Thoracic aorta (tissue), 2 donors: ENCODE measurements at places on chromosomes 1 and 21. TPM values are rescaled to one million over a fixed set of nuclear protein-coding genes. Genes with fewer than 3 reads are reported as not detected.

Gene BMP8B
- 2.5 TPM for total RNA-seq

Gene FCER1G
- 101 TPM for total RNA-seq

- DNase-seq: no peak
These were observed 9.7 kb upstream of the FMOD start for GRCh38 chr1:203360547-203361185.

GRCh38 chr21:26433386-26433785 is 139.7 kb downstream of the CYYR1 start:
- no peak for DNase-seq

GRCh38 chr1:86741947-86742572 is 37.7 kb downstream of the SH3GLB1 start:
- no peak for DNase-seq

Gene ADAM30
- total RNA-seq: not detected

DNA sequence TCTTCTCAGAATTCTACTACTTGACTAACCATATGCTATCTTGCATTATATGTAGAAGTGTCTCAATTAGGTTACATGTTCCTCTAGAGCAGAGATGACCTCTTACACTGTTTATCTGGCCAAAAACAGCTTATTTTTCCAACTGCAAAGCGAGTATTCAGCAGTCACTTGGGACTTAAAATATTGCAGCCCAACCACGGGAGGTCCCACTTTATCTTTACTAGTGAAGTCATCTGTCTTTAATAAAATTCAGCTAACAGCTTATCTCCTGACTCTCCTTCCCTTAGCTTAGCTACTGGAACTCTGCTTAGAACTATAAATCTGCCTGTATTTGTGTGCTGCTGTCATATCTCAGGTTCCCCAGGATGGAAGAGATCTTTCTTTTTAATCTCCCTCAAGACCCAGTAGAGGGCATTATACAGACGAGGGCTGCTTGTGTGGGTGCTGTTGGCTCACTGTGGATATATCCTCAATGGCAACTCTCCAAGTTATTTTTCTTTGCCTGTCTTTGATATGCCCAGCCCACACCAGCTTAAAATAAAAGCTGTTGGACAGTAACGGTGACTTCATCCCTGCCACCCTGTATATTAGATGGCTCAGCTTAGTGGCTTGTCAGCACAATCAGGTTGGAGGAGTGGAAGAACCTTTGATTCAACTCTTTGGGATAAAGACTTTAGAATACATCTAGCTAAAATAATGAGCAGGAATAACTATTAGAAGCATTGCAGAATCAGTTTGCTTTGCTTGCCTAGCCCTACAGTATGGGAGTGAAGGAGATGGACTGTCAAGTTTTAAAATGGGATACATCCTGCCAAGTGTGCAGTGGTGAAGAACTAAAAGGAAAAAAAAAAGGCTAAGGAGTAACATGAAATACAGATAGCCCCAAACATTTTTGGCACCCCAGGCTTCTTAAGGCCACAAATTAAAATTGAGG is 9.6 kb downstream of the ENSA start:
- no peak for DNase-seq

- DNase-seq: no peak
These were observed 17.1 kb downstream of the TRIM67 start for GRCh38 chr1:231178970-231179369.

DNA sequence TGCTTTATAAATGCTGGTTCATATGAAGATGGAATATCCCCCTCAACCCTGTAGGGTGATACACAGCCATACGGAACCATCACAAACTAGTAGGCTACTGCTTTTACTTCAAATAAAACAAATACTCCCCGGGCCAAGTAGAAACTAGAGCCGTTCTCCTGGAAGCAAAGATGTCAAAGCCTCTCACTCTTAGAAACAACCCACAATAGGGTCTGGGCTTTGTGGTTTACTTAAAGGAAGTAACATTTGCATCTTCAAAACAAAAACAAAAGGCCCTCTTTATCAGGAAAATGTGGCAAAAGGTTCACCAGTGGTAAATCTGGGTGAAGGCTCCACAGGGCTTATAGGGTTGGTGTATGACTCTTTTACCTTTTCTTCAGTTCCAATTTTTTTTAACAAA is 49.8 kb downstream of the HLCS start:
- DNase-seq: no peak

Gene MYOG
- not detected for total RNA-seq

DNA sequence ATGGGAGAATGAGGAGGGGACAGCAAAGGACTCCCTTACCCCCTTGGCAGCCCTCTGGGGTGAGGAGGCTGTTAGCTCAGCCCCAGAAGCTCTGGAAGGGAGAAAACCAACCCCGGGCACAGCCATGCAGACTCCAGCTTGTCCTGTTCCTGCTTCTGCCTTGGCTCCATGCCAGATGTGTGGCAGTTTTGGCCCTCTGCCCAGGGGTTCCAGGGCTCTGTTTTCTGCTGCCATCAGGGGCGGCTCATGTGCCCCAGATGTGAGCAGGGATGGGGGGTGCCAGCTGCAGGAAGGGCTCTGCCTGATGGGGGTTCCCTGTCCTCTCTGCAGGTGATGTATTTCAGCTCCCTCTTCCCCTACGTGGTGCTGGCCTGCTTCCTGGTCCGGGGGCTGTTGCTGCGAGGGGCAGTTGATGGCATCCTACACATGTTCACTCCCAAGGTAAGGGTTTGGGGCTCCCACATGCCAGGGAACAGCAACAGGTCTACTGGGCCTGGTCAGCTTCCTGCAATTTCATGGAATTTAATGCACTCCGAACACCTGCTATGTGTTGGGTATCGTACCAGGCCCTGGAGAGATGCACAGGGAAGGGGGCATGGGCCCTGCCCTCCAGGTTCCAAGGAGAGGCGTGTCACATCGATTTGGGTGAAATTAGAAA is 26.1 kb downstream of the SLC6A17 start:
- no peak for DNase-seq

- no peak for DNase-seq
These were observed 99.7 kb downstream of the PRDM16 start for GRCh38 chr1:3168678-3169077.

Gene CD34
- total RNA-seq: 77.3 TPM

Gene ANGEL2
- total RNA-seq: 76.2 TPM

Gene CFHR2
- total RNA-seq: not detected

DNA sequence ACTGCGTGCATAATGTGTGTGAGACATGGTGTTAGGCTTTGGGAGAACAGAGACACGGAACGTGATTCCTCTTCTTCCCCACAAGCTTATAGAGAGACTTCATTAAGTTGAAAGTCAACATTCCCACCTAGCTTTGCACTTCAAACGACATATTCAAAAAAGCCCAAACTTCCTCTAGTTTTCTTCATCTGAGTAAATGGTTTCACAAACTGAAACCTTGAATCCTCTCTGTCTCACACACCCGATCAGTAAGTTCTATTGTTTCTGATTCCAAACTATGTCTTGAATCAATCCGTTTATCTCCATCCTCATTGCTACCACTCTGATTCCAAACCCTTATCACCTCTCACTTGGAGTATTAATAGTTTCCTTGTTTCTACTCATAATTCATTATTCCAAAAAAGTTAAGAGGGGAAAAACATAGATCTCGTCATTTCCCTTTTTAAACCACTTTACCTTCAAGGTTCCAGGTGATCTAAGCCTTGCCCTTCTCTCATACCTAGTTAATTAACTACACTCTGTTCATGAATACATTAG is 1.6 kb upstream of the METTL18 start:
- no peak for DNase-seq

DNA sequence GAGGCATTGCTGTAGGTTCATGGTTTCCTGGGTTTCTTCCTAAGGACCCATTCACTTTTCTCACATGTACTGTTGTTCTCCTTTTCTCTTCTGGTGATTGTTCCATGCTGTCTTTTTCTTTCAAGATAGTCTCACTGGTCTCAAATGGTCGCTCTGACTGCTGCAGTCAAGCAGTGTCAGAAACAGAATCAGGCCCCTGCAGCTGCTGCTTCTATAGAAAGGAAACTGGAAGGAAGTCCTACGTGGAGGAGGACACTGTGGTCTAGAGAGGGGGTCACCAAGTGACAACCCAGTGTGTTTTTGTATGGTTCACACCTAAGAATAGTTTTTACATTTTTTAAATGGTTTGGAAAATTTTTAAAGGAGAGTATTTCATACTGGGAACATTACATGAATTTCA is 2.4 kb downstream of the NECAP2 start:
- DNase-seq: no peak

Gene GBP4
- 20.2 TPM for total RNA-seq

DNA sequence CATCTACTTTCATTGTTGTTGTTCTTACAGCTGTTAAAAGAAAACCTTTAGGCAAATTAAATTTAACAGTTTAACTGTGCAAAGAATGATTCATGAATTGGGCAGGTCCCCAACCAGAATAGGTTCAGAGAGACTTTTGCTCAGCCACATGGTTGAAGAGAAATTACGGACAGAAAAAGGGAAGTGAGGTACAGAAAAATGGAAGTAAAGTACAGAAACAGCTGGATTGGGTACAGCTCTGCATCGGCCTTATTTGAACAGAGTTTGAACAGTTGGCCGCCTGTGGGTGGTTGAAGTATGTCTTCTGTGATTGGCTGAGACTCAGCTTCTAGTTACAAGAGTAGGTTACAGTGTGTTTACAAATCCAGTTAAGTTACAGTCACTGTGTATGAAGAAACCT is 210.1 kb downstream of the FGGY start:
- DNase-seq: no peak

GRCh38 chr1:64031236-64031635 is 172.2 kb upstream of the UBE2U start:
- DNase-seq: no peak

DNA sequence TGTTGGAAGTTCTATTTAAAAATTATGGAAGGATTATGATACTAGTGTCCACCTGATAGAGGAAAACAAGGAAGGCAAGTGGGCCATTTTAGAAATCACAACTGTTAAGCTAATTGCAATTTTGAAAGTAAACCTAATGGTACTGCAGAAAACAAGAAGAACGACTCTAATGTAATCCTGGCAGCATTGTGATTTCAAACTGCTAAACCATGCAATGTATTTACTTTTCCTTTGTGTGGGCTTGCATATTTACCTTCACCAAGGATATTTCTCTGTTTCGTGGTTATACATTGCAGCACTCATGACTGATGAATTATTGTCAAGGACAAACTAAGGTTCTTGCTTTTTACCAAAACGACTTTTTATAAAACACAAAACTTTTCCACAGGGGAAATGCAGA is 88.1 kb downstream of the TM2D1 start:
- DNase-seq: no peak

- DNase-seq: no peak
These were observed 41.6 kb downstream of the MFSD2A start for GRCh38 chr1:39996396-39997004.

DNA sequence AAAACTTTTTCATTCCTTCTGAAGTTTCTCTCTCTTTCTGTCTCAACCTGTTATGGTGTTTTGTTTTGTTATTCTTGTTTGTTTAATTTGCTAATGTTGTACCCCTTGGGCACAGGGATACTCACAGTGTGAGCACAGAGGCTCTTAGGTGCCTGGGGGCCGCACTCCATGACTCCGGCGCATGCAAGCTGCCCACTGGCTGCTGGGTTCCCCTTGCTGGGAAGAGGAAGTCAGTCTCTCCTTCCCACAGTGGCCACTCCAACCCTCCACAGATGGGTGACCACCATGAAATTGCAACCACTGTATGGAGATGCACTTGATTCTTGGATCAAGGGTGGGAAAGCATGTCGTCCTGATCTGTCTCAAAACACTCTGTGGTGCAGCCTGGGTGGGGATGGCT is 4.6 kb upstream of the CD1A start:
- DNase-seq: no peak

Gene TRIM46
- total RNA-seq: 2.7 TPM

- no peak for DNase-seq
These were observed 129.8 kb downstream of the PLA2G4A start for GRCh38 chr1:186958520-186958919.

DNA sequence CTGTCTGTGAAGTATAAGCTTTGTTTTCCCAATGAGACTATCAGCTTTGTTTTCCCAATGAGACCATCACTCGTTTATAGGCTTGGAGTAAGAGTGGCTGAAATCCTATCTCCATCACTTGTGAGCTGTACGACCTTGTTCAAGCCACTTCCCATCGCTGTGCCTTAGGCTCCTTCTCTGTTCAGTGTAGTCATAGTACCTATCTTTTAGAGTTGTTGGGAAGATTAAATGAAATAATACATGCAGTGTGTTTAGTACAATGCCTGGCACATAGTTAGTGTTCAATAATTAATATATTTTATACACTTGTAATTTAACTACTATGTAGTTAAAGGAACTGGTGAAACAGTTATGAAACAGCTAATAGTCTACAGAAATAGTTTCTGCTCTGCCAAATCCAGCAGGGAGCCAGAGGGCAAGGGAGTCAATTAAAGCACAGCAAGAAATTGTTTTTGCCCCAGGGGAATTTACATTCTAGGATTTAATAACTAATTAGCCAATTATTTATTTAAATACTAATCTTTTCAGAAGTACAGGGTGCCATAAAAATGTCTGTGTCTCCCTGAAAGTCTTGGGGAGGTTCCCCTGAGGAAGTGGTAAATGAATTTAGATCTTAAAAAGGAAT is 139.3 kb upstream of the HMCN1 start:
- no peak for DNase-seq

DNA sequence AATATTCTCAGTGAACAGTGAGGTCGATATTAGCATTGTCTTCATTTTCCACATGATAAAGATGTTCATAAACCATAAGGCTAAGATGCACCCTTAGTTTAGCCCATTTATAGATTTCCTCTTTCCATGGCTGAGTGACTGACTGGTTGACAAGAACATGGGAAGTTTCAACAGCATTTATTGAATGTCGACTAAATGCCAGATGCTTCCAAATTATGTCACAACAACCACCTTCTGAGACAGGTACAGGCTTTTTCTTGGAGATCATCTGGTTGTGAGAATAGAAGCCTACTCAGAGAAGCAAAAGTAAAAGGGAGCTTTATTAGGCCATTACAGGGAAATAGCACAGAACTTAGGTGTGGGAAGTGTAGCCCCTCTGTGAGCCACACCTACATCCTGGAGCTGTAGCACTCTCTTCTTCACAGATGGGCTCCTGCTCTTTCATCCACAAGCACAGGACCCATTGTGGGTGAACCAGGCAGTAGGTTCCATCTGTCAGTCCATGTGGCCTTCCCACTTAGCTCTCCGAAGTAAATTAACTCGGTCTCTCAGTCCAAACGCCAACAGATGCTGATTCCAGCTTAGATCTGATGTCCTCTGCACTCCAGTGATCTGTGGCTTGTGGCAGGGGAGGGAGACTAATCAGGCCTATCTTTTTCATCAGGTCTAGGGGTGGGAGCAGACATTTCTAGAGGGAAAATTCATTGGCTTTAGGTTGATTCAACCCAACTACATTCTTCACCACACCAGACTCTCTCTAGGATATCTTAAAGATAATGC is 14.3 kb downstream of the ATP2B4 start:
- no peak for DNase-seq
